Sigmoid colon (tissue), 7 donors: ENCODE measurements at places on chromosomes 5 and 9. TPM values are rescaled to one million over a fixed set of nuclear protein-coding genes. Genes with fewer than 3 reads are reported as not detected.

Gene UBE2QL1
- 5.5 TPM for total RNA-seq

Gene STPG3
- not detected for total RNA-seq

DNA sequence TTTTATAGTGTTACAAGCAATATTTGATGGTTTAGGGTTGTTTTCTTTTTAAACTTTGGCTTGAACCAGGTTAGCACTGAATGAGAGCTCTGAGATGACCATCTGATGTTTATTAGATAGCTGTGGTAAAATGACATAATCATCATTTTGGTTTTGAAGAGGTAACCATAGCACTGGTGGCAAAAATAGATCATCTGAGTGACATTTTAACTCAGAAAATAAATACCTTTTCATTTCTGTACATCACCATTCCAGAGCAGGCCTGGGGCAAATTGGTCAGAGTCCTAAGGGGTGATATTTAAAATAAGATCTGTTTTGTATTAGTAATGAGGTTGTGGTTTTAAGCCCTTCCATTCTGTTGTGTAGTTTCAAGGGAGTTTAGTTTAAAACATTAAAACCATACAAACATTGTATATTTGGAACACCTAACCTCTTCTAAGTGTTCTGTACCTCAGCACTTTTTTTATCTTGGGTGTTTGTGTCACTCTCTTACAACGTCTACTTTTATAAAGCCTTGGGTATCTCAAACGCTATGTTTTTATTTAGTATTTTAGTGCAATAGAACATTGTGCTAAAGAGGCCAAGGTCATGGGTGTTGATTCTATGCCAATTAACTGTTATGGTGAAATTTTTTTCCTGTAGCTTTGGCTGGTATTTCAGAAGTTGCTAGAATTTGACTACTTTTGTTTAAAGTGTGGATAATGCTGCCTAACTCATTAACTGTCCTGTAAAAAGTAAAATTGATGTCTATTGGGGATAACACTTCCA is 166.1 kb downstream of the CD180 start:
- no peak for DNase-seq

GRCh38 chr5:1760231-1760630 is 39.4 kb downstream of the MRPL36 start:
- DNase-seq = peak; percentile 21

GRCh38 chr9:89798547-89799120 is 193.8 kb downstream of the GADD45G start:
- no peak for DNase-seq

DNA sequence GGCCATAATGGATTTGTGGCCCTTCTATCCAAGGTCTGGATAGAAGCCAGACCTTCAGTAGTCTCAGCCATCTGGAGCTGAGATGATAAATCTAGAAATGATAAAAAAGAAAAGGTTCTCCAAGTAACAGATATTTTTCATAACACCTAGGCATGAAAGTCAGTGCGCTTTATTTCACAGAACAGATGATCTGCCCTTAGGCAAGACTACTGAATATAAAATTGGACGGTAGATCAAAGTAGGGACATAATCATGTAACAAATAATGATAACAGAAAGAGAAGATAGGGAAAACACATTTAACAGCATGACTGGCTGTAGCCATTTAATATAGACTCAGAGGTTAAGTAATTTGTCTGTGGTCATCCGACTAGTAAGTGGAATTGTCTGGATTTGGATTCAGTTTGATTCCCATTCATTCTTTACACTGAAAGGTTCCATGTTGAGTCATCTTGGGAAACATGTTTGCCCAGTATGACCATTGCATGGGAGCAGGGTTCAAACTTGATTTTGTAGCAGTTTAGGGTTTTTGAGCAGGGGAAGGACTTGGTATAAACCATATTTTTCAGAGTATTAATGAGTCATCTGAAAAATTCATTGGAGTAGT is 4.1 kb upstream of the CAVIN4 start:
- no peak for DNase-seq
